NCI-H69 (cell line): ENCODE measurements at places on chromosomes 11 and 22.
A peak's percentile ranks its signal among the peaks of the same experiment; 100 is the strongest.

GRCh38 chr11:109423466-109424190 lies 1.6 kb downstream of the C11orf87 start:
- peak; percentile 68 for DNase-seq

DNA sequence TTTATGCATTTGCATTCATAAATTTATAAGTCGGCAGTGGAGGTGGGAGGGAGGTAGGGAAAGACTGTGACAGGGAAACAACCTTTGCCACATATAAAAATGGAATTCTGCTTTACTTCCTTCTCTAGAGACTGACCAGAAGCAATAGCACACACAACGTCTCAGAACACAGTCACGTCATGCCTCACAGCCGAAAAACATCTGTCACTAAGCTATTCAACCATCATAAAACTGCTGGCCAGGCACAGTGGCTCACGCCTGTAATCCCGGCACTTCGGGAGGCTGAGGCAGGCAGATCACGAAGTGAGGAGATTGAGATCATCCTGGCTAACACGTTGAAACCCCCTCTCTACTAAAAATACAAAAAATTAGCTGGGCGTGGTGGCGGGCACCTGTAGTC lies 101.0 kb upstream of the CHRM4 start:
- no peak for DNase-seq

DNA sequence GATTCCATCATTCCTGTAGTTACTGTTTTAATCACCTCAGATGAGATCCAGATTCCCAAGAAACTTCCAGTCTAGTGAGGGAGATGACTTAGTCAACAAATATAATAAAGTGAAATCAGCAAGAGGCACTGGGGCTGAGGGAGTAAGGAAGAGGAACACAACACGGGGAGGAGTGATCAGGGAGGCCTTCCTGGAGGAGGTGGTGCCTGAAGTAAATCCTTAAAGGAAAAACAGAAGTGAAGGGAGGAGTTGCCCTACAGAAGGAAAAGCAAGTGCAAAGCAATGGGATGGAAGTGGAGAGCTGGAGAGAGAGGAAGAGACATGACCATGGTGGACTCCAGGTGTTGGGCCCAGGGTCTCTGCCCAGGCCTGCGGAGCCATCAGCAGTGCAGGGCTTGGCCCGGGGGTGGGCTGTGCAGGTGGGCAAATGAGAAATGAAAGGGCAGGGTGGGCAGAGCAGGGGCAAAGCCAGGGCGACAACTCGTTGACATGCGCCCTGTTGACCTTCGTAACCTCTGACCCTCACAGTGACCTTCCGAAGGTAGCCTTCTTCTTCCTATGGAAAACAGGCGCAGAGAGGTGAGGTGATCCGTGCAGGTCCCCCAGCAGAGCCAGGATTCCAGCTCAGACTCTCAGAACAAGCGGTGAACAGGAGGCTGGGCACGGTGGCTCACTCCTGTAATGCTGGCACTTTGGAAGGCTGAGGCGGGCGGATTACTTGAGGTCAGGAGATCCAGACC lies 12.1 kb upstream of the PPARA start:
- no peak for DNase-seq

DNA sequence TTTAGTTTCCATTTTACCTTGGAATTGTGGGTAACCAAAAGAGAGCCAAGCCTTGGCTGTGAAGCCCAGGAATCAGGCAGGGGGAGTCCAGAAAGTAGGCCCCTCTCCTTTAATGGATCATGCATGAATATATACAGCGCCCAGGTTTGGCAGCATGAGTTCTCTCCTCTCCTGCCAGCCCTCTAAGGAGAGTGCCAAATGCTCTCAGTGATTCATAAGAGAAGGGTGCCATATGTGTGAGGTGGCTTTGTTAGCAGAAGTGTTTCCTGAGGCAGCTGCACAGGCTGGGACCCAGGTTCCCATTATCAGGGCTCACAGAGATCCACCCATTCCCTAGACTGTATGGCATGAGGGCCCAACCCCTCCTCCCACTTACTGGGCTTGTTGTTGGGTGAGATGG lies 52.3 kb upstream of the SCUBE2 start:
- peak; percentile 20 for DNase-seq

- no peak for DNase-seq
Observed at GRCh38 chr11:14259186-14259784, 99.7 kb downstream of the RRAS2 start.
